ENCODE measurements at places on chromosomes 3 and 15. TPM values are rescaled to one million over a fixed set of nuclear protein-coding genes. Genes with fewer than 3 reads are reported as not detected.

- no peak for DNase-seq
Measured at GRCh38 chr15:69014454-69014853, at the start of gene NOX5. TSS of gene NOX5 (plus strand) at chr15:69014695. CDS start at chr15:69014736, 41 bp downstream.

GRCh38 chr3:180294282-180295027 is 257.7 kb upstream of the PEX5L start:
- DNase-seq: no peak

DNA sequence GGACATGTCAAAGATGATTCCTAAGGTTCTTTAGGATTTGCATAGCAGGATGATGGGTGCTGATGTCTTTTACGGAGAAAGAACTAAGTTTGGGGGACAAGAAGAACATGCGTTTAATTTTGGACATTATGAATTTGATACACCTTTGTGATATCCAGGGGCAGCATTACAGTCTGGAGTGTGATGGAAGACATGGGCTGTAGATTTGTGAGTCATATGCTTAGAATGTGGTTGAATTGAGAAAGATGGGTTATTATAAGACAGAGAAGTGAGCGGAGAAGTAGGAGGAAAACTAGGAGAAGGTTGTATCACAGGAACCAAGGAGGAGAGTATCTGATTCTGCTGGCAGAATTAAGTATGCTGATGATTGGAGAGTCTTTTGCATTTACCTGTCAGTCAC is 20.6 kb downstream of the NEO1 start:
- DNase-seq: no peak

DNA sequence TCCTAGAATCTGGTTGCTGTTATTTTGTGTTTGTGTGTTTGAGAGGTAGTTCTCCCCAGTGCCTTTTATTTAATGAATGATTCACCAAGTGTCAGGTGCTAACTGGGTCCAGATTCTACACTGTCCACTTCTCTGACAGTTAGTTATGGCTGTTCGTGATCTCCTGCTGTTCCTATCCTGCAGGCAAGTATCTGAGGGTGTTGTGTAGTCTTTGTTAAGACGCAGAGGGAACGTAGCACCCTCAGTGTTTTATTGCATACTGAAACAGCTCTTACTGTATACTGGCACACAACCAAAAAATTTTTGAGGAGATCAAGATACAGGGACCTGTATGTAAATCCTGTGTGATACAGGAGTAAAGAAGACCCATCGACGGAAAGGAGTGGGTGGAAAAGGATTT is 1271.3 kb downstream of the ROBO1 start:
- no peak for DNase-seq

CLRN1 gene
- total RNA-seq: not detected

DAPK2 gene
- total RNA-seq: 4.5 TPM

DNA sequence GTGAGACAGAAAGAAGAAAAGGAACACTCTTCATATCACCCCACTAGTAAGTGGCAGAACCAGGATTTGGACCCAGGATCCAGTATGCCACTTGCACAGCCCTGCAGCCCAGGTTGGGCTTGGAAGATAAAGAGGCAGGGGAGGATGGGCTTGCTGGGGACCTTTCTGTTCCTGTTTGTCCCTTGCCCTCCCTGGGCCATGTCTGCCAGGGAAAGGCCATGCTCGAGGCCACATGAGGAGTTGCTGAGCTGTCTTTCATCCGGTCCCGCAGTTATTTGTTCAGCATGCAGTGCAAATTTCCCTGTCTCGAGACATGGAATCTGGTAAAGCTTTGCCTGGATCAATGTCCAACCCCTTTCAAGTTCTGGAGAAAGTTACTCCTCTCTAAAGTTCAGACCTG is 116.0 kb upstream of the MRPS22 start:
- DNase-seq: no peak

DNA sequence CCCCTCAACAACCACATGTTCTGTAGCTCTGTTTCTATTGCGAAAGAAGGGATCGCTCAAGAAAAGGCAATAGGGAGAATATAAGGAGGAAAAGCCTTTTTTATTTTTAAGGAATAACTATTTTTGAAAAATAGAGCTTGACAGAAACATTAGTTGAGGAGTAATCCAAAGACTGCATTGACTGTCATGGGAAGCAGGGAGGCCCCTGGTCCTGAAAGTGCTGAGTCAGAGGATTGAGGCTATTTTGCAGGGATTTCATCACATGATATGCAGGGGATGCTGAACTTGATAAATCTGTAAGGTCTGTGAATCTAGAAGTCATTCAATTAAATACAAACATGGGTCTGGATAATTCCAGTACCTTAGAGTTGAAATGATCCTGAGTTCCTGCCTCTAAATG is 92.0 kb downstream of the MTHFS start:
- no peak for DNase-seq

All from T-cell (primary cell).